Activated T-cell treated with anti-CD3 and anti-CD28 coated beads, Interleukin-2, amount 50 U/mL, for 48 hours (primary cell): ENCODE measurements at places on chromosomes 3 and 15.

- no peak for DNase-seq
Observed at GRCh38 chr15:63915873-63916771, 82.4 kb upstream of the HERC1 start.

DNA sequence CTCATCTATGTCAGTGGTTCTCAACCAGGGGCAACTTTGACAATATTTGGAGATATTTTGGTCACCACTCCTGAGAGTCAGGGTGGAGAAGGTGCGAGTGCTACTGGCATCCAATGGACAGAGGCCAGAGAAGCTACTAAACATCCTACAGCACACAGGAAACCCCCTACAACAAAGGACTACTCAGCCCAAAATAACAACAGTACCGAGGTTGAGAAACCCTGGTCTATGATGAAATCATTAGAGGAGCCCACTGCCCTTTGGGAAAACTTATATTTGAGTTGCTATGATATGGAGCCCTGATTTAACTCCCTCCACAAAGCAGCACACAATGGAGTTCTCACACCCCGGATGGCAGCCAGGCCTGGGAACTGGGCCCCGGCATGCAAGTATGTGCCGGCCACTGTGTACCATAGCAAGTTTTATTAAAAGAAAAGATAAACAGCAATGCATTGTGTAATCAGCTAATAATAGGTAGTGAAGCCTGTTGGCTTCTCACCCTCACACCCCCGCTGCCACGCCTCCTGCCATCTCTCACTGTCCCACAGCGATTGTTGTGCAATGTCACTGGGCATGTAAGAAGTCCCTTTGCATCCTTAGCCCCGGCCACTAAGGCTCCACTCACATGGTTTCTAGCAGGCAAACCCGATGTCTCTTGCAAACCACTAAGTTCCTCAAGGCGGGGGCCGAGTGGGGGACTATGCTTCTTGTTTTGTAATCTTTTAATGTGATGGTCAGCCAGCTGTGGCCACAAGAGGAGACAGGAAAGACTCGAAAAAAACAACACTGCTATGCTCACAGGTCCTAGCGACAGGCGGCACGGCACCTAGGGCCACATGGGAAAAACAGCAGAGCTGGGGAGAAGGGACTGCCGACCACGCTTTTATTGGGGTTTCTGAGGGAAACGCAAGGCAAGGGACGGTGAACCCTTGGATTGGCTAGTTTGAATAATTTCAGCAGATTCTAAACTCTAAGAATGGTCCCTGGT lies 110.0 kb downstream of the AQP9 start:
- DNase-seq, result no peak

DNA sequence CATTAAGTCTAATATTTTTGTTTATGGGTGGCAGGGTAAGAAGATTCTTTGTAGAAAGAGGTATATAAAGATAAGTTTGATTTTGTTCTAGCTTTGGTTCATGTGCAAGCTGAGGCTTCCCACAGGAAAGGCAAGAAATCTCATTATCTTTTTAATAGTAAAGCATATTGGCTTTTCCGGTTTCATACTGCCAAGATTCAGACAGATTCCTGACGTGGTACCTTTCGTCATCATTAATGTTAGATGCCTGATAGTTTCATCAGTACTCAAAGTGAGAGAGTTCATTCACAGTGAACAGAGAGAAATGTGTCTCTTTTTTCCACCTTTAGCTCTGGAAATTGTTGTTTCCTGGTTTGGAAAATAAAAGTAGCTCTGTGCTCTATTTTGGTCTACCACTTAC lies 16.5 kb downstream of the TPM1 start:
- DNase-seq, result no peak

DNA sequence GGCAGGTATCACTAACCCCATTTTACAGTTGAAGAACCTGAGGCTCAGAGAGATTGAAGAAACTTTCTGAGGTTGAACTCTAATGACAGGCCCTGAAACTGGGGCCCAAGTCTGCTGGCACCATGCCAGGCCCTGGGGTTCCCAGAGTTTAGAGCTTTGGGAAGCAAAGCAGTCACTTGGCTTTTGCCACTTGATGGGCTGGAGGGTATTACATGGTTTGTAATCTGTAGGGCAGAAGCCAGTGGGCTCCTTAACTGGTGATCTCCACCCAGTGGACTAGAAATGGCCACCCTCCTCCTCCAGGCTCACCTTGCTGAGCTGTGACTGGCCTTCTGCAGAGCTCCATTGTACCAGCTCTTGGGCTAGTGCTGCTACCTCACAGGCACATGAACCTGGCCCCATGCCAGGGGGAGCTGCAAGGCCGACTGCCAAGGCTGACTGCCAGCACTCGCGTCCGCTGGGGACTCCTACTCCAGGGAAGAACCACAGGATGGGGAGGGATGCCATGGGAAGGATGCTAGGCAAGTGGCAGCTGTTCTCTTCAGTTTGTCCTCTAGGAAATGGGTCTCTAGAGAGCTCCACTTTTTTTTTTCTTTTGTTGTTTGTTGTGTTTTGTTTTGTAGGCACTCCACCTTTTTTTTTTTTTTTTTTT lies 104.8 kb downstream of the ETFA start:
- DNase-seq, result no peak

- no peak for DNase-seq
Observed at GRCh38 chr15:29695489-29696167, 126.6 kb downstream of the TJP1 start.

- DNase-seq, result no peak
Observed at GRCh38 chr15:57284535-57284934, 91.8 kb upstream of the CGNL1 start.
